ENCODE measurements at places on chromosomes 3 and 15. TPM values are rescaled to one million over a fixed set of nuclear protein-coding genes. Genes with fewer than 3 reads are reported as not detected.

CACNA2D3 gene
- 2.0 TPM for total RNA-seq

FEM1B gene
- total RNA-seq, result 26.9 TPM

GRCh38 chr3:23035927-23036640 is 167.0 kb upstream of the UBE2E2 start:
- no peak for DNase-seq

DNA sequence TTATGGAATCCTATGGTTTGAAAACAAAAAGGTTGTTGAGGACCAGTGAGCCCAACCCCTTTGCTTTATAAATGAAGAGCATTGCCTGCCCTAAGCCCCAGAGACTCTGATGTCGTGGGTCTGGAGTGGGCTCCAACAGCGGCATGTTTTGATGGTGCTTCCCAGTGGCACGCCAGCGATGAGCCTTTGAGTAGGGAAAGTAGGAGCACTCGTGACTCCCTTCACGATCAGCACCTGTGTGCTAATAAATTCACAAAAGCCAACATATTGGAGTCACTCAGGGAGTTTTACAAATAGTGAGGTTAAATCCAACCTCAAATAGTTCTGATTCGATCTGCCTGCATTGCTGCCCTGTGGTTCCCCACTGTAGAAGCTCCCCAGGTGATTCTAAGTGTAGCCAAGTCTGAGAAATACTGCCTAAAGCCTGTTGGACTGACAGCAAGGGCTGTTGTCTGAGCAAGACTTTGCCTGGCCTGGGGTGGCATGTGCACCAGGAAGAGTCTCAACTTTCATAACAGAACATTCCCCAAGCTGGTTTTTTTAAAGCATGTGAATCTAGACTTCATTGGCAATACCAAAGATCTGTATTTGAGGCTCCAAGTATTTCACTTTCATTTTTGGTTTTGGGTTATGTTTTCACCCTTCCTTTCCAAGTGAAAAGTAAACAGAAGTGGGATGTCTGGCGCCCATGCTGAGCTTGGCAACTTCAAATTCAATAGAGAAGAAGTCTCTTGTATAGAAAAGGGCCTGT is 9.9 kb downstream of the CCR5 start:
- no peak for DNase-seq

DNA sequence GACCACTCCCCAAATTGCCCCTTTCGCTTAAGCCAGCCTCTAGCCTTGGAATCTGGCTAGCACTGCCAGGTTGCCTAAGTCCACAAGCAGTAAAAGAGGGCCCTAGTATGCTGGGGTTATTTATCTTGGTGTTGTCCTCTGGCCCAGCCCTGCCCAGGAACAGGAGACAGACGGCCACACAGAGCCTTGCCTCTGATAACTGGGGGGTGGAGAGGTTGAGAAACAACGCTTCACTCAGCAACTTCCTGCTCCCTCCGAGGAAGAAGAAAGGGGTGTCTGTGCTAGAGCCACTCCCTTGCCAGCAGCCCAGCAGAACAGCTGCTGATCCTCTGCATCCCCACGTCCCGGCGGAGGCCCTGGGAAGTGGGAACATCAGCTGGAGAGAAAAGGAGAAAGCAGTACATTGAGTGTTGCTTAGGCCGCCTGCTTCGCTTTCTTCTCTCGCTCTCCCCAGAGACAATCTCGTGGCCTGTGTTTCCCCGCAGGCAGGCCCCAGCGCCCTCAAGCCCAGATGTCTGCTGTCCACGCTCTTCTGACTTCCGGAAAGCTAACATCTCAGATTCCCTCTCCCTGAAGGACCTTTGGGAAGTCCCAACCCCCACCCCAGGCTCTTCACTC is 22.6 kb upstream of the C3orf70 start:
- DNase-seq, result peak; percentile 5

All from A172 (cell line).